Trophoblast cell (in vitro differentiated cells and primary cell): ENCODE measurements at places on chromosomes 2 and 18.

DNA sequence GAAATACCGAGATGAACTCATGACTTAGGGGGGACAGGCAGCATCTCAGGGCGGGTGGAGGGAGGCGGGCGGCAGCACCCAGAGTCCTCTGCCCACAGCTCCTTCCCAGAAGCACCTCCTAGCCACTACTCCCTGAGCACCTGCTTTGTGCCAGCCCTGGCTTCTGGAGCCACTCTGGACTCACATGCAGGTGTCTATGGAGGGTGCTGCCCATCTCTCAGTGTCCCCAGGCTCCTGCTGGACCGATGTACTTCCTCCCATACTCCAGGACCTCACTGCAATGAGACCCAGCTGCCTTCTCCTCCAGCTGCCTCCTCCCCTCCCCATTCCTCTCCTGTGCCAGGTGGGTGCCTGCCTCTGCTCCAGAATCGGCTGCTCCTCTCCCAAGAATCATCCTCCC lies 22.1 kb upstream of the OTOS start:
- H3K27ac ChIP-seq = no peak overlapping the region
- H3K36me3 ChIP-seq = no peaks in the 10 kb centered on the region
- H3K4me1 ChIP-seq = no peaks in the 10 kb centered on the region

GRCh38 chr2:79638410-79638809 lies 125.6 kb downstream of the CTNNA2 start:
- H3K27me3 ChIP-seq = no peaks in the 10 kb centered on the region
- H3K36me3 ChIP-seq = no peaks in the 10 kb centered on the region
- no peak overlapping the region for H3K4me3 ChIP-seq
- DNase-seq = no peak

DNA sequence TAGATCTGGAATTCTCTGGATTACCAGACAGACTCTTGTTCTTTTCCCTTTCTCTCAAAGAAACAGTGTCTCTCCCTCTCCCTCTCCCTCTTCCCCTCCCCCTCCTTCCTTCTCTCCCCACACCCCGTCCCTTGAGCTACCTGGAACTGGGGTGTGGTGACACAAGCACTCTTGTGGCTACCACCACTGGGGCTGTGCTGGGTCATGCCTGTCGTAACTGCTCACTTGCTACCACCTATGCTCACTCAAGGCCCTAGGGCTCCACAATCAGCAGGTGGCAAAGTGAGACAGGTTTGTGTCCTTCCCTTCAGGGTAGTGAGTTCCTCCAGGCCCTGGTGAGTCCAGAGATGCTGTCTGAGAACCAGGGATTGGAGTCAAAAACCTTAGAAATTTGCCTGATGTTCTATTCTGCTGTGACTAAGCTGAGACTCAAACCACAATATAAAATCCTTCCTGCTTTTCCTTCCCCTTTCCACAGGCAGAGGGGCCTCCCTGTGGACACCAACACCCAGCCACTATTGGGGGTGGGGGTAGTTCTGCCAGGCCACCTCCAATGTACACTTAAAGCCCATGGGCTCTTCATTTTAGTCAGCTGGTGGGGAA lies 70.8 kb downstream of the OXER1 start:
- no peaks in the 10 kb centered on the region for H3K27me3 ChIP-seq
- H3K4me3 ChIP-seq = no peak overlapping the region
- H3K27ac ChIP-seq = peak overlapping the region; percentile 40
- no peak for DNase-seq

DNA sequence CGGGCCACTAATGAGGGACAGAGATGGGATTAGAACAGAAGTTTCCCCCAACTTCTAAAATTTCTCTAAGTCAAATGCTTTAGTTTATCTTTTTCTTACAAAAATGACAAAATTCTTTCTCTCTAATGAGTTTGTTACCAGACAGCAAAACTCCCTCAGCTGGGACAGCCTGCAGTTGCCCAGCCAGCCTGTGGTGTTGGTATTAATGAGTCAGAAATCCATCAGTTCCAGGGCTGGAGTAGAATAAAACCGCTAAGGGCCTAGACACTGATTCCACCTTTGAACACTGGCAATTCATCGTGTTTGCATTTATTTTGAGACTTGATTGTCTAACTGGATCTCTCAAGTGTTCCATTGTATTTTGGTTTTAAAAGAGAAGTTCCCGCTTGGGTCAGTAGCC lies 38.3 kb upstream of the SMAD2 start:
- DNase-seq = peak; percentile 15
- no peaks in the 10 kb centered on the region for H3K27me3 ChIP-seq
- H3K36me3 ChIP-seq = no peaks in the 10 kb centered on the region
- no peak overlapping the region for H3K4me3 ChIP-seq
- peaks cover 6% of the 10 kb centered on the region for H3K4me1 ChIP-seq
- peak overlapping the region; percentile 78 for H3K27ac ChIP-seq
